ENCODE measurements at places on chromosomes 3 and 15. TPM values are rescaled to one million over a fixed set of nuclear protein-coding genes. Genes with fewer than 3 reads are reported as not detected.

Gene IL12A
- total RNA-seq = 0.58 TPM

Gene CHRFAM7A
- 3.6 TPM for total RNA-seq

Gene PLA2G4B
- total RNA-seq = 2.7 TPM

Gene KCNMB2
- 6.1 TPM for total RNA-seq

Gene ZFAND6
- 164 TPM for total RNA-seq

Gene CORO2B
- total RNA-seq = 4.2 TPM

Gene EOMES
- 0.74 TPM for total RNA-seq

Gene CCDC9B
- total RNA-seq = 10.0 TPM

Gene LNP1
- 12.3 TPM for total RNA-seq

Gene TMEM40
- 2.3 TPM for total RNA-seq

Gene PRTG
- 16.2 TPM for total RNA-seq

Gene IREB2
- total RNA-seq = 87.5 TPM
